ENCODE measurements at places on chromosomes 12 and 14.

DNA sequence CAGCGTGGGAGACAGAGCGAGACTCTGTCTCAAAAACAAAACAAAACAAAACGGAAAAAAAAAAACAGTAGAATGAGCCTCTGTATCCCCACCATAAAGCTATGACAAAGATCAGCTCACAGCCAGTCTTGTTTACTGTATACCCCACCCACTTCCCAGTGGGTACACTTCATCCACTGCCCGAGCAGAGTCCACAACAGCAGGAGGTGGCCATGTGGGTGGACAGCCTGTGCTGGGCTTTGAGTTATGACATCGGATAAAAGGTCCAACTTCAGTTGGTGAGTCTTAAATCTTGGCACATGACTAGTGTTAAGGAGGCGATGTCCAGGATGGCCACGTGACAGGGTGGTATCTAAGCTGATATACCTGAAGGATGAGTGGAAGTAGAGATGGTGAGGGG lies 34.8 kb upstream of the MAPKAPK5 start:
- DNase-seq, result no peak

GRCh38 chr12:14982562-14982961 lies 9.7 kb downstream of the PDE6H start:
- no peak for DNase-seq

GRCh38 chr12:13156277-13156676 lies 40.2 kb upstream of the EMP1 start:
- no peak for DNase-seq

GRCh38 chr12:89878950-89879349 lies 170.3 kb upstream of the ATP2B1 start:
- no peak for DNase-seq

GRCh38 chr12:108112832-108113556 lies 16.1 kb upstream of the WSCD2 start:
- DNase-seq, result peak; percentile 30

- no peak for DNase-seq
Measured at GRCh38 chr14:97827746-97828145, 1030.6 kb downstream of the VRK1 start.

- DNase-seq, result peak; percentile 88
Measured at GRCh38 chr12:119804011-119804641, 73.0 kb downstream of the CIT start.

DNA sequence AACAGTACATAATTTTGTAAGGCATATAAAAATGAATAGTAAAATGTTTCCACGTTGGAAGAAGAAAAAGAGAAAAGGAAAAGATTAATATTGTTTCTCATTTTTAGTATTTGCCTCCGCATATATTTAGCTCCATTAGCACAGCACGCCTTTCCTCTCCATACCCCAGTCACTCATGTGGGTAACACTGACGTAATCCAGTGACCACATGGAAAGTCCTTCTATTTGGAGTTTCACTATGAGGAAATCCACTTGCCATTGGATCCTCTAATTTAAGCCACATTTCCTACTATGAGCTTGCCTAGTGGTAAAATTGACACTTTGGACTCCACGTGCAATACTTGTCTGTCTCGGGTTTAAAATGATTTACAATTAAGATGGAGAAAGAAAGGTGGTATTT lies 5.7 kb upstream of the SLCO1A2 start:
- DNase-seq, result no peak

GRCh38 chr14:101992708-101993107 lies 28.3 kb downstream of the DYNC1H1 start:
- no peak for DNase-seq

DNA sequence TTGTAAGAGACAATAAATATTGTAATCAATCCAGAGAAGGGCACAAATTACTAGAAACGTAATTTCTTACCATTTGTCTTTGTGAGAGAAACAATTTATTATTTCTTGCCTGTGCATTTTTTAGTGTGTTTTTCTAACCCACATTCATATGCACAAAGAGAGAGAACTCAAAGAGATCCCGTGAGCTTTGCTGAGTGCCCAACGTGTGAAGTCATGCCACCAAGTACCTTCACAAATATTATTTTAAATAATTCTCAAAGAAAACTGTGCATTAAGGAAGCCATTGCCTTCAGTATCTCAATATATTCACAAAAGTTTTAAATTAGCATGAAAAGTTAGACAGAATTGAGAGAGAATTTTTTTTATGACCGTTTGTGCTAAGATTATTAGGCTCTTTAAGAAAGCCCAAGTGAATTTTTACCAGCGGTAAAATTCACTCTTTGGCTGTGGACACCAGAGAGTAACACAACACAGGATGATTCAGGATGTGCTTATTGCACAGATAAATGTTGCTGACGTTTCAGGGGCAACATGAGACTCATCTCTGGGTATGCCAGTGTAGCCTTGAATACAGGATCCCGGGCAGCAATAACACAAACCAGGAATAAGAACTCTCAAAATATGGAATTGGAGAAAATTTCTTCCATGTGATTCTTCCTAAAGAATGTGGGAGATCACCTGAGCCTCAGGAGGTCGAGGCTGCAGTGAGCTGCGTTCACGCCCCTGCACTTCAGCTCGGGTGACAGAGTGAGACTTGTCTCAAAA lies 2.9 kb downstream of the ARHGDIB start:
- DNase-seq, result no peak

GRCh38 chr12:49567302-49567610 lies 686 bp downstream of the MCRS1 start:
- DNase-seq, result no peak

DNA sequence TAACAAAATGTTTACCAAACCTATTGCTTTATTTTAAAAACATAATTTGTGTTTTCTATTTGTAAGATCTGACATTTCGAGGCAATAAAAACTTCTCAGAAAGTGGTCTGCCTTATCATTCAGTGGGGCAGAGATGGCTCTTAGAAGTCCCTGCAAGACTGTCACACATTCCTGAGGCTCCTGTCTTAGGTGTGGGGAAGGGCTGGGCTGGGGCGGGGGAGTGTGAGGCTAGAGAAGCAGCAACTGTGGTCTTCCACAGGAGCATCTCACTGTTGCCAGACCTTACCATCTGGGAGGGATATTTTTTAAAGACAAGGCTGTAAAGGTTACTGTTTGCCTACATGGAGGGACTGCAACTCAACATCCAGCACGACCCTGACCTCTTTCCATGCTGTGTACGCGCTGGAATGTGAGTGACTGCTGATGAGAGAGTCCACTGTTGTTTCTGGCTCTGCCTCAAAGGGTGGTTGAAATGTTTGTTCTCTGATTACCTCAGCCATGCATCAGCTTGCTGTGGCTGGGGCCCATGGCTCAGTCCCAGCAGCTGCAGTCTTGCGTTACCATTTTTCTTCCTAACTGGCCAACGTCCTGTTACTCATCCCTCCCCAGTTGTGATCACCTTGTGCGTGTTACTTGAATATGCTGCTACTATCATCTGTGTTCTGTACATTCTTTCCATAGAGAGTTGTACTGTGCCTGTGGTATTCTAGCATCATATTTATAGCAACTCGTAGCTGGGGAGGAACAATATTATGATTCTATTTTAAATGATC lies 12.4 kb downstream of the ERG28 start:
- DNase-seq, result no peak

DNA sequence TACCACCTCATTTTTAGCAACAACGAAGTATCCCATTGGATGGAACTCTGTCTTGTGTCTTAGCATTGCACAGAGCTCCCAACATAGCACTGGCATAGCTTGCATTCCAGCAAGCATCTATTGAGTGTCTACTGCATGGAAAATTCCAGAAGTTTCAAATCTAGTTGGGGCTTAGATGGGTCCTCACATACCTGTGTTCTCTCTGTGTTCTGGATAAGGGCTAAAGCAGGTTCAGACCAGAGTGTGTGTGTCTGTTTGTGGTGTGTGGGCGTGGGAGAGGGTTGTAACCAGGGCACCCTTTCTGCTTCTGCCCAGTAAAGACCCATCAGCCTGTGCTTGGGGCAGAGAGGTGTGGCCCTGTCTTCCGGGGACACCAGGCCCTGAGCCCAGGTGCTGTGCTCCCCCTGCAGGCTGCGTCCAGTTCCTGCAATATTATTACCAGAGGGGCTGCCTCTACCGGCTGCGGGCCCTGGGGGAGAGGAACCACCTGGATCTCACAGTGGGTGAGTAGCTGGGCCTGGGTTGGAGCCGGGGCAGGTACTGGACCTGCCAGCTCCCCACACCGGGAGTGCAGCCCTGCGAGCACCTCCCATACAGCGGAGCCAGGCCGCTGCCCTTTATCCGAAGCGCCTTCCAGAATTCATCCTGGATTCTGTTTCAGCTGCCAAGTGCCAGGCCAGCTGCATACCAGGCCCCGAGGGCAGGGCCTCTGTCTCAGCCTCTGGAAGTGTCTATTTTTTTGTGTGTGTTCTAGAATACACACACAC lies 20.3 kb downstream of the RHOF start:
- DNase-seq, result peak; percentile 73

GRCh38 chr14:64612021-64612380 lies 62.2 kb downstream of the PPP1R36 start:
- DNase-seq, result no peak

GRCh38 chr12:6667559-6668210 lies 4.8 kb upstream of the ING4 start:
- no peak for DNase-seq

DNA sequence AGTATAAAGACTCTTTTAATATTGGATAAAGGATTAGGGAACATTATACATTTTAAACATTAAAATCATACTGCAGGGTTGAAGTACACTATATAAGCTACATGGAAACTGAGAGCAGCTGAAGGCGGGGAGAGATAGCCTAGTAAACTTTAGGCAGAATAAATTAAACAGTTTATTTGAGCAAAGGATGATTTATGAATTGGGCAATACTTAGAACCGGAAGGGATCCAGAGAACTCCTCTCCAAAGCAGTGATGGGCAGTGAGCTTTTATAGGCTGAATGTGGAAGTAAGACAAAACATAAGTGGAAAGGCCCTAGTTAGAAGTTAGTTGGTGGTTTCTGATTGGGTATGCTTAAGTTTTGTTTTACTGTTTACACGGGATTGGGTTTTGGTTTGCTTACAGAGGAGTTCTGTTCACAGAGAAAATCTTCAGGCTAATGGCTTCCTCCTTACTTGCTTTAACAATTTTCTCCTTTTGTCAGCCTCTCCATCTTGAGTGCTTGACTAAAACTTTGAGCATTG lies 18.9 kb downstream of the LEMD3 start:
- DNase-seq, result no peak

GRCh38 chr12:51949342-51950030 lies 2.0 kb upstream of the ACVR1B start:
- no peak for DNase-seq

Measured in retina (tissue), 1 donor.